ENCODE measurements at places on chromosomes 6 and 20.

DNA sequence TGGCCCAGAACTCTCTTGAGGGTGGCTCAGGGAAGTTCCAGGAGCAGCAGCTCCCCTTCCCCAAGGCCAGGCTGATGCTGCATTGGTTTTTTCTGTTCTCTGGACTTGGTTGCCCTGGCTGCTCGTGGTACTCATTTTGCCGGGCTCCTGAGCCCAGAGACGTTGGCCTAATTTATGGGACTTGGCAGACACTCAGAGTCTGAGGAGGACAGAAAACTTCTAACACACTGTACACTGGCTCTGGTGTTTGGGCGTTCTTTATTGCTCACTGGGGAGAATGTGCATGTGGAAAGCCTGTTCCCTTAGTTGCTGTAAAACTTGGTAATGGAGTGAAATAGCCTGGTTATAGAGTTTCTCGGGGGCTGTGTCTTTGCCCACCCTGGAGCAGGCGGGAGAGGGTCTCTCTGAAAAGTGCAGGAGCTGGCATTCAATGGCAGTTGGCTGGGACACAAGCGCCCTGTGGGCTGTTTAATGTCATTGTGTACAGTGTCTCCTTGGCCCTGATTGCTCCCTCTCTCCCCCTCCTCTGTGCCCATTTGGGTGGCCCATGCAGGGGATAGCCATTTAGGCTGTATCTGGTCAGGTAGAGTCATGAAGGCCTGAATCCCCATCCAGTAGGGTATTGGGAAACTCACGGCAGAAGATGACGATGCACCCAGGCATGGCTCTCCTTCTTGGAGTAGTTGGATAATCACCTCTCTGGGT lies 109.3 kb downstream of the CDC5L start:
- no peak for DNase-seq

GRCh38 chr6:31907158-31907813 lies 5.4 kb upstream of the ZBTB12 start:
- DNase-seq, result no peak

GRCh38 chr6:37005061-37005810 lies at the start of gene FGD2:
FGD2 (plus strand) TSS chr6:37005655; CDS start chr6:37005818, 163 bp downstream.
- DNase-seq, result no peak

- DNase-seq, result no peak
Observed at GRCh38 chr6:4971851-4972250, 32.0 kb downstream of the RPP40 start.

- DNase-seq, result no peak
Observed at GRCh38 chr20:25277051-25277801, 29.3 kb downstream of the PYGB start.

- no peak for DNase-seq
Observed at GRCh38 chr6:75273009-75273408, 11.6 kb downstream of the TMEM30A start.

GRCh38 chr20:33859751-33860150 lies 48.6 kb downstream of the CHMP4B start:
- DNase-seq, result no peak

GRCh38 chr6:116073765-116074440 lies 13.2 kb upstream of the FRK start:
- no peak for DNase-seq

DNA sequence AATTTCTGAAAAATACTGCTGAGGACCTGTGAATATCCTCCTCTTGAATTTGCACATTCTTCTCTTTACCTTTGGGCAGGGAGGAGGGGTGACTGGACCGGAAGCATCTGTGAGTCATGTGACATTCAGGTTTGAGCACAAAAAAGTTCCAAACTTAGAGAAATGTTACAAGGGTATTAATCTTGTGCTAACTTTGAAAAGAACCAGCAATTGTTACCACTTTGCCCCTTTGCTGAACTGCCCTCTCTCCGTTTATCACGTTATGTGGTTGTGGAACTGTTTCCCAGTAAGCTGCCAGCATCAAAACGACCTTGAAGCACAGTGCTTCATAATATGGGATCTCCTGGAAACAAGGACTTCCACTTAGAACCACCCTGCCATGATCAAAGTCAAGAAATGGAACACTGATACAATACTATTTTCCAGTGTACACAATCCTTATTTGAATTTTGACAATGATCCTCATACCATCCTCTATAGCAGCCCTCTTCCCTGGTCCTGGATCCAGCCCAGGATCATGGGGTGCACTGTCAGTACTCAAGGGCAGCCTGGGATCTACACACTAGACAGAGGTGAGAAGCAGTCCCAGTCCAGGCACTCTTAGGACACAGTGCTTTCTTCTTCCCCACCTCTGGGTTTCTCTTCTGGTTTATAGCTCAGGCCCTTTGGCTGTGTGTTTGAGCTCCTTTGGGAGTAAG lies 2.3 kb upstream of the TUBB1 start:
- no peak for DNase-seq

- DNase-seq, result peak; percentile 20
Observed at GRCh38 chr20:43942667-43943285, 28.1 kb downstream of the TOX2 start.

- peak; percentile 10 for DNase-seq
Observed at GRCh38 chr20:14700639-14700960, 363.2 kb upstream of the FLRT3 start.

GRCh38 chr20:33336375-33336774 lies 53.4 kb downstream of the BPIFB1 start:
- DNase-seq, result no peak

DNA sequence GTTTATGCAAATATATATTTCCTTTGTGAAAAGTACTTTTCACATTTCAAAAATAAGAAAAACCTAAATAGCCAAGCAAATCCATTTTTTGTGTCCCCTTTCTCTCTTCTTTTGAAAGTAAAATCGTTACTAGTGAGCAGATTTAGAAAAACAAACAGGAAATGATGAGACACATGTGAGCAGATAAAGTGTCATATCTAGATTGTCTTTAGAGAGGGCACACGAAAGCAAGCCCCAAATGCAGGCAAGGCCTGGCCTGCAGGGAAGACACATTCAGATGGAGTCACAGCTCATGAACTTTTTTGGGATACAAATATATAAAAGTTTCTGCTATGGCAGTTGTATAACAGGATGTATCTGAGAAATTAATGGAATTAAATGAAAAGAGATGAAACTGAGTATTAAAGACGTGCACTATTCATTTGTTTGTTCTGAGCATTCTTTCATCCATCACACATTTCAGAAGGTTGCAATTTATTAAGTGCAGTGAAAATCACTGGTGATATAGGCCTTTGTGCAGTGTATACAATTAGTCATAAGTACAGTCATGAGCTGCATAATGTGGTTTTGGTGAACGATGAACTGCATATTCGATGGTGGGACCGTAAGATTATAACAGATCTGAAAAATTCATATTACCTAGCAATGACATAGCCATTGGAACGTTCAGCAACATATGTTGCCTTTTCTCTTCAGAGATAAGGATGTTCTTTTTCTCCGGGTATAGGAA lies 101.4 kb downstream of the PACRG start:
- no peak for DNase-seq

- peak; percentile 59 for DNase-seq
Observed at GRCh38 chr6:73774311-73774774, 78.3 kb downstream of the CD109 start.

DNA sequence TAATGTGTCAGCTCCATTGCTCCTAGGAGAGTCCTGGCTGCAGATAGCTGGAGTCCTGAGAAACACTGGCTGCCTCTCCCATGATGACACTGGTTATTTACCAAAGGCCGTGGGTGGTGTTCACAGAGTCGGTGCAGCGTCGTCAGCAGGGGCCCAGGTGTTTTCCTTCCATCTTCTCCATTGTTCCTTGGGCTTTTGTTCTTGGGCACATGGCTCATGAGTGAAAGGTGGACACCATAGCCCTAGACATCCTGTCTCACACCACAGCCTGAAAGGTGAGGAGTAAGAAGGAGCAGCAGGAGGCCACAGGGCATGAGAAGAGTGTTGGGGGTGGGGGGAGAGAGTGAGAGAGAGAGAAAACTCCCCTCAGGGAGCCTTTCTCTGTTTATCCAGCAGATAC lies 9.1 kb downstream of the CST5 start:
- no peak for DNase-seq

GRCh38 chr6:149508485-149508884 lies 23.7 kb upstream of the ZC3H12D start:
- no peak for DNase-seq

- DNase-seq, result no peak
Observed at GRCh38 chr6:819122-819521, 126.2 kb upstream of the EXOC2 start.

- DNase-seq, result no peak
Observed at GRCh38 chr6:52516269-52516668, 60.6 kb downstream of the TRAM2 start.

DNA sequence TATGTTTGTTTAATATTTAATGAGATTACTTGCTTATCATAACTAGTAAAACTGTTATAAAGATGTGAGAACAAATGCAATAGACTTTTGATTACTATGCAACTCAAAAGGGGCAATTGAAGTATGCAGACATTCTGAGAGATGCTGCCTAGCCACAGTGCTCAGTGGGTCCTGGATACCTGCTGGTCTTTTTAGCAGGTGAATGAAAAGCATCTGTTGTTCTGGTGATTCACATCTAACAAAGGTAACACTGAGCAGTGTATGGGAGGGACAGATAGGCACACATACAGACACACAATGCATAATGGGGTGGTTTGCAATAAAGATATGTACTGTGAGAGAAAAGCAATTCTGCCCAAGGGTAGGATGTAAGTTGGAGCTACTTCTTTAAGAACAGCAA lies 46.9 kb downstream of the OGFRL1 start:
- DNase-seq, result no peak

GRCh38 chr6:26400626-26401025 lies 1.4 kb upstream of the BTN3A1 start:
- DNase-seq, result no peak

GRCh38 chr6:96899019-96899418 lies 1.3 kb upstream of the NDUFAF4 start:
- peak; percentile 18 for DNase-seq

- DNase-seq, result peak; percentile 44
Observed at GRCh38 chr6:143176090-143177021, 115.7 kb downstream of the AIG1 start.

DNA sequence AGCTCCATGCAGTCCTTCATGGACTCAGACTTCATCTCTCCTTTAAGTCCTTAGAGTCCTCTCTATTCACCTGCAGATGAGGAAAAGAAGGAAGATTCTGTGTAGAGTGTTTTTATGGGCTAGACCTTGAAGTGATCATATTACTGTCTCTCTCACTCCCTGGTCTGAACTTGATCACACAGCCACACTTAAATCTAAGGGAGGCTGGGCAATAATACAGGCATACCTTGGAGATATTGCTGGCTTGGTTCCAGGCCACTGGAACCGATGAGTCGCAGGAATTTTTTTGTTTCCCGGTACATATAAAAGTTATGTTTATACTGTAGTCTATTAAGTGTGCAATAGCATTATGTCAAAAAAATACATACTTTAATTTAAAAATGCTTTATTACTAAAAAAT lies 59.2 kb upstream of the FOXO3 start:
- no peak for DNase-seq

DNA sequence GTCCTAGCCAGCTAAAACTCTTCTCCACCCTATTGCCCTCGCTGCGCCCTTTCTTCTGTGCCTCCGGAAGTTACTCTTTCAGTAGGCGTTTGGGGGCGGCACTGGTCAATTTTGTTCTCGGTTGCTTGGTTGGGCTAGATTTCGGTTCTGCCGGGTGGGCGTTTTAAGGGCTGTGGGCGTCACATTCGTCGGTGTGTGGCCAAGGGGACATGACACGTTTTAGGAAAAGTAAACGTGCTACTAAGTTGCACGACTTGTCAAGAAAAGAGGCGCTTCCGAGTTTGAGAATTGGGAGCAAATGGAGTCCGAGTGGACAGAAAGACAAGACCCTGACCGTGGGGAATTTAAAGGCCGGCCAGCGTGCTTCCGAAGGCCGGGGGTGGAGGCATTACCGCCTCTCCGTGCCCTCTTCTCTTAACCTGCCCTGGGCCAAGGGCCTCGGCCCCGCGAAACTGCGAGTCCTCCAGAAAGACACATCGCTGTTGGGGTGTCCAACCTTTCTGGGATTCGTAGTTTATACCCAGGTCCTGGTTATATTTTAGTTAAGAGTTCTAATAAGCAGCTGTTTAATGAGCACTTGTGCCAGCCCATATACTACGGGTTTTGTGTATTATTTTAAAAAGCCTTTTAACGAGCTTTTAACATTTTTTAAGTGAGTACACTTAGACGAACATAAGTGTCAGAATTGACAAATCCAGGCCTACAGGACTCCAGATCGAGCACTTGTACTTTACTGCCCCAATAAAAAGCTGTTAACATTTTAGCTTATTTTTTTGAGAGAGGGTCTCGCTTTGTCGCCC lies 664 bp upstream of the BAG6 start:
- DNase-seq, result peak; percentile 96

- DNase-seq, result peak; percentile 93
Observed at GRCh38 chr6:89035252-89036101, 45.1 kb upstream of the PNRC1 start.

DNA sequence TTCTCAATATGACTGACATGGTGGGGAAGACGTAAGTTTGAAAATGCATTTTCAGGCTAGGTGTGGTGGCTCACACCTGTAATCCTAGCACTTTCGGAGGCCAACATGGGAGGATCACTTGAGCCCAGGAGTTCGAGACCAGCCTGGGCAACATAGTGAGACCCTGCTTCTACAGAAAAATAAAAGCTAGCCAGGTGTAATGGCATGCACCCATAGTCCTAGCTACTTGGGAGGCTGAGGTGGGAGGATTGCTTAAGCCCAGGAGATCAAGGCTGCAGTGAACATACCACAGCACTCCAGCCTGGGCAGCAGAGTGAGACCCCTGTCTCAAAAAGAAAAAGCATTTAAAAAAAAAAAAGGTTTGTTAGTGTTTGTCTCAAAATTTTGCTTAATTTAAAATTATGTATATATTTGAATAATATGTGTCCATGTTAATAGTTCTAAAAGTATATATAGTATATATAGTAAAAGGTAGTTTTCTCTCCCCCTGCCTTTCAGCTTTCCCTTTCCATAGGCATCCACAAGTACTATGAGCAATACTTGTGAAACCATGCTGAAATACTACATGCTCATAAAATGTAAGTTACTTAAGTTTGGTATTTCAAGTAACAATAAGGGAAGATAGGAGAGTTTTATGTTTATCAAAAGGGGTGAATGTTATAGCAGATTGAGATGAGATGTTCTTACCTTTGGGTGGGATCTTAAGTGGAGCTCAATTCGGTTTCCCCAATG lies 15.1 kb downstream of the PTPRA start:
- DNase-seq, result no peak

- DNase-seq, result no peak
Observed at GRCh38 chr6:383856-384255, 7.7 kb upstream of the IRF4 start.

- no peak for DNase-seq
Observed at GRCh38 chr6:149459761-149460160, 25.1 kb downstream of the ZC3H12D start.

- no peak for DNase-seq
Observed at GRCh38 chr6:136401749-136402148, 112.1 kb upstream of the BCLAF1 start.

GRCh38 chr20:12262747-12263146 lies 345.1 kb downstream of the BTBD3 start:
- no peak for DNase-seq

All from amniotic stem cell (primary cell).